ENCODE measurements at places on chromosomes 4 and X. TPM values are rescaled to one million over a fixed set of nuclear protein-coding genes. Genes with fewer than 3 reads are reported as not detected.

GRCh38 chr4:15912236-15912635, 26.3 kb downstream of the FGFBP1 start:
- no peak for DNase-seq

Gene SLC35A2
- 22.6 TPM for total RNA-seq

Gene ZNF595
- 16.1 TPM for total RNA-seq

DNA sequence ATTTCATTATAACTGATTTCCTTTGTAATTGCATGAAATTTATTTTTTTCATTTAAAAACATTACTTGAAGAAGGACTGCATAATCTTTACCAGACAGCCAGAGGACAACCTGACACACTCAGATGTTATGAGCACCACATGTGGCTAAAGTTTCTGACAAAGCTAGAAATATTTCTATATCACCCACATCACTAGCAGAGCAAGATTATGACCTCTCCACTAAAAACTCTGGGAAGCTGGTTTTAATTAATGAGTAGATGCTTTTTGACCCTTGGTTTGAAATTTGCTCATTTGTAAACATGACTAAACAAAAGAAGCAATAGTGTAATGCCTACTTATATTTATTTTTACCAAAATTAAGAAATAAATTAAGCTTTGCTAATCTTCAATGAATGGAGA, 661.5 kb upstream of the EPHA5 start:
- DNase-seq: no peak

DNA sequence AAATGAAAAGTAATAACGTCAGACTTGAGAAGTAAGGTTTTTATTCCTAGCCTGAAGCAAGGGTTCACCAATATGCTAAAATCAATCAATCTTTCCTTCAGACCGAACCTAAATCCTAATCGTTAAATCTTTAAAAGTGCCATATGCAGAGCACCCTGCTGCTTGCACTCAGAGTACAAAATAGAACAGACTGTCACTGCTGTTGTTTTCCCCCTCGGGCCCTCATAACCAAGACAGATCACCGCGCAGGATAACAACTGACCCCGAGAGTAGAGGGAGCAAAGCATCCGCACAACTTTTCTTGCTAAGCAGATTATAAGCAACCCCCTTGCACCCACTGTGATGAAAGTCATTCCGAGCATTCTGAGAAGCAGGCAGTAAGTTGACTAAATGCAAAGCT, 550.9 kb upstream of the NDST4 start:
- DNase-seq: no peak

DNA sequence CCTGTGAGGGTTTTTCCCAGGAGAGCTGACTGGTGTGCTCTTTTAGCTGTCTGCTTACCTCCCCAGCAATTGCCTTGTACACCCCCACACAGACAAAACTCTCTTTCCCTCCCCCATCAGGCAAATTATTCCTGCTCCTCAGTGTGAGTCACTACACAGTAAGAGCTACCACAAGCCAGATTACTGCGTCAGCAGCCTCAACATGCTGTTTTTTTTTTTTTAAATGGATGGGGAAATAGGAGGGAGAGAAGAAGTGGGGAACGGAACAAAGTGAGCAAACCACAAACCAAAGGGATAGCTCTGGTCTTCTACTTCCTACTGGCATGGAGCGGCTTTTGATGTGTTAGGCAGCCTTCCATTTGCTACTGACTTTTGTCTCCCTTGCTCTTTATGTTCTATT, 107.5 kb upstream of the ACSL4 start:
- no peak for DNase-seq
